ENCODE measurements at places on chromosomes 2 and 18. TPM values are rescaled to one million over a fixed set of nuclear protein-coding genes. Genes with fewer than 3 reads are reported as not detected.

The ARID5A gene
- 20.1 TPM for polyA plus RNA-seq

The HOXD12 gene
- polyA plus RNA-seq, result not detected

The ANKRD53 gene
- 52.2 TPM for polyA plus RNA-seq

The GAL3ST2 gene
- 0.54 TPM for polyA plus RNA-seq

The OSR1 gene
- 21.5 TPM for polyA plus RNA-seq

The SGPP2 gene
- 5.9 TPM for polyA plus RNA-seq

The CRIM1 gene
- 38.2 TPM for polyA plus RNA-seq

The PDCD1 gene
- 0.47 TPM for polyA plus RNA-seq

The INHBB gene
- 46.1 TPM for polyA plus RNA-seq

The STAT4 gene
- polyA plus RNA-seq, result 59.4 TPM

The LOXL3 gene
- 10.5 TPM for polyA plus RNA-seq

The BCL2 gene
- polyA plus RNA-seq, result 6.3 TPM

The IL36A gene
- not detected for polyA plus RNA-seq

The TRIP12 gene
- polyA plus RNA-seq, result 443 TPM

The FEV gene
- not detected for polyA plus RNA-seq

The MARCO gene
- polyA plus RNA-seq, result 16.0 TPM

The PLGLB1 gene
- 1.1 TPM for polyA plus RNA-seq

The TCF7L1 gene
- polyA plus RNA-seq, result 11.9 TPM

The RNF144A gene
- 8.9 TPM for polyA plus RNA-seq

The DYSF gene
- polyA plus RNA-seq, result 10.9 TPM

The SERPINB3 gene
- 2.4 TPM for polyA plus RNA-seq

The GKN1 gene
- not detected for polyA plus RNA-seq

The PKDCC gene
- polyA plus RNA-seq, result 121 TPM

The DPP4 gene
- polyA plus RNA-seq, result 6.3 TPM

The CD207 gene
- 1.5 TPM for polyA plus RNA-seq

The ANKRD23 gene
- 7.5 TPM for polyA plus RNA-seq

The MGAT4A gene
- 12.1 TPM for polyA plus RNA-seq

The LIMS1 gene
- polyA plus RNA-seq, result 44.8 TPM

The TRAPPC12 gene
- 406 TPM for polyA plus RNA-seq

The CTNNA2 gene
- 44.5 TPM for polyA plus RNA-seq

The TMEFF2 gene
- 3.0 TPM for polyA plus RNA-seq

The CCDC141 gene
- polyA plus RNA-seq, result 2.2 TPM

The REEP1 gene
- polyA plus RNA-seq, result 112 TPM

The SAG gene
- 25.6 TPM for polyA plus RNA-seq

The GTF2A1L gene
- 99.0 TPM for polyA plus RNA-seq

The MC2R gene
- 0.24 TPM for polyA plus RNA-seq

The SERPINB4 gene
- polyA plus RNA-seq, result 0.90 TPM

The NRP2 gene
- polyA plus RNA-seq, result 10.6 TPM

The TMEM247 gene
- 59.4 TPM for polyA plus RNA-seq

The IL1F10 gene
- polyA plus RNA-seq, result not detected

The ACADL gene
- polyA plus RNA-seq, result 4.5 TPM

The CYS1 gene
- 5.5 TPM for polyA plus RNA-seq

The LRATD1 gene
- 39.4 TPM for polyA plus RNA-seq

The REG3A gene
- polyA plus RNA-seq, result not detected

The SKOR2 gene
- 0.59 TPM for polyA plus RNA-seq

The LINC00305 gene
- polyA plus RNA-seq, result 13.2 TPM

The ICA1L gene
- polyA plus RNA-seq, result 18.9 TPM

The UNC80 gene
- polyA plus RNA-seq, result 8.2 TPM

The DCDC2C gene
- 9.9 TPM for polyA plus RNA-seq

The EMILIN2 gene
- polyA plus RNA-seq, result 21.4 TPM

The MEP1B gene
- polyA plus RNA-seq, result 0.78 TPM

Measured in testis (tissue), 5 donors.